CD4-positive, alpha-beta T cell treated with Interferon gamma for 1 hour (primary cell): ENCODE measurements at places on chromosomes 1 and 21.

GRCh38 chr1:176466514-176466913, 3.5 kb downstream of the PAPPA2 start:
- DNase-seq, result no peak

DNA sequence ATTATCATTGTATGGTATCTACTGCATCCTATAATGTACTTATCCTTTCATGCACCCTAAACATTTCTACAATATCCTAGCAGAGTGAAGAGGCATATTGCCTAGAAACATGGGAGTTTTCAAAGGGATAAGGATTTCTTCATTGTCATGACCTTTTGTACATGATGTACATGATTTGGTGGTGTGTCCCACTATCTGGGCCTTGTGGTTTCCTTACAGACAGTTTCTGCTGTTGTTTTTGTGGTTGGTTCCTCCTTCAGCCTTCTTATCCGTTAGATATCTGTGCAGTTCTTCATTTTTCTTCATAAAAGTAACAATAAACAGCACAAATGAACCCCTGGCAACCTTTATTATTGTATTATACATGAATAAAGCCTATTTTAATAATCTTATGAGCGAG, 70.4 kb upstream of the BACH1 start:
- no peak for DNase-seq

DNA sequence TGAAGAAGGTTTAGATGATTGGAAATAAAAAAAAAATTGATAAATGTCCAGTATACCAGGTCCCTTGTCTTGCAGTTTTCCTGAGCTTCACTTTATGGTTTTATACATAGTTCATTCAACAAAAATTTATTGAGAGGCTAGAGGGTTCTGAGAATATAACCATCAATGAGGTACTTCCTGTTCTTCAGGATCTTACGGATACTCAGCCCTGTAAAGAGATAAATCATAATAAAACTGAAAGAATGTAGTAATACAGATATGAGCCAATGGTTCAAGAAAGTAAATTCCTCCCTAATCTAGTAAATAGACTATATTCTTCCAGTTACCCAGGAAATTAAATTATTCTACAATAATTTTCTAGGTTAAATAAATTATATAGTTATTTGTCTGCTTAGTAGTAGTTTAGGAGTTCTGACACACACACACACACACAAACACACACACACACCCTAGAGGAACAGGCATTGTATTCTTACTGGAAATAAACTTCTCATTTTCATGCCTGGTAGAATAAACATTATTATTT, 70.4 kb upstream of the HMCN1 start:
- no peak for DNase-seq

DNA sequence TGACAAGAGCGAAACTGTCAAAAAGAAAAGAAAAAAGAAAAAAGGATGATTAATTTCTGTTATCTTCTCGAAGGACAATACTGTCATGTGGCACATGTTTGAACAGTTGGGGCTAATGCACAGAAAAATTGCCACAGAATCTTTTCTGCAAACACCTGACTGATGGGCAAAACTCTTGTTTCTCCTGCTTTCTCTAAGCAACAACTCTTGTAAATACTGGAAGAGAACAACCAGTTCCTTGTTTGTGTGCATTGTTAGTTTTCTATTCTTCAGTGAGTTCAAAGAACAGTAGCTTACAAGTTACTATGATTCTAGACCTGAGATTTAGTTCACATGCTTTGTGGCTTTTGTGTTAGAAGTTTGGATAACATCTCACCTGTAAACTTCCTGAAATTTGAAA, 60.7 kb downstream of the CDC14A start:
- DNase-seq, result no peak

- DNase-seq, result no peak
These were observed 30.3 kb downstream of the NIBAN1 start for GRCh38 chr1:184943998-184944397.

- DNase-seq, result no peak
These were observed 11.2 kb upstream of the TRIM33 start for GRCh38 chr1:114522264-114522575.

DNA sequence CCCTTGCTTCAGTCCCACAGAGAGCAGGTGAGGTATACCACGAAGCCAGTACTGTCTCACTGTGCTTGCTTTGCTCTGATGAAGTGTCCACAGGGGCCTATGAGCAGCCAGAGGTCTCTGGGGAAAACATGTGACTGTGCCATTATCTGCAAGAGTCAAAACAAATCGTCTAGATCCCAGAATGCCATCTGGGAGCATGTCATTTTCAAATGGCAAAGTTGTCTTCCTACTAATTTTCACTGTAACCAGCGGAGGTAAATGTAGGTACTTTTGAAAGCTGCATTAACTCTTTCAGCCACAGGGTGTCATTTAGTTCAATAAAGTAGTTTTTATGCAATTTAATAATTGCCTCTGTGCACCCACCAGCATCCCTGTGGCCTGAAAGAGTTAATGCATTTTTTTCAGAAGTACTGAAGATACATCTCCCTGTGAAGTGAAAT, 173.6 kb upstream of the SGIP1 start:
- DNase-seq, result no peak

- no peak for DNase-seq
These were observed 189.1 kb upstream of the RNPC3 start for GRCh38 chr1:103336408-103336807.

GRCh38 chr1:48109390-48110013, 112.3 kb upstream of the TRABD2B start:
- no peak for DNase-seq

DNA sequence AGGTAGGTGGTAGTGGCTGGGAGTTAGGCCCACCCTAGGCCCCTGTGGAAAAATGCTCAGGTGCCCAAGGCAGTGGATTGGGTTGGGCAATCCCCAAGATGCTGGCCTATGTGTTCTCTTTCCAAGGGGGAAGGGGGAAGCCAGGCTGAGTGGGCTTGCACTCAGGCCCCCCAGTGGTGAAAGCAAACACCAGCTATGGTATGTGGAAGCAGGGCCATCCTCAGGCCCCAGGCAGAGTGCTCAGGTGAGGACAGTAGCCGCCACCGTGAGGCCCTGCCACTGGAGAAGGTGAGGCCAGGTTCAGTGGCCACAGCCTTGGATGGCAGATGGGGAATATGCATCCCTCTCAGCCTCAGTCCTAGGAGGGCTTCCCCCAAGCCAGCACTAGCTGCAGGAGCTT, 11.8 kb downstream of the LY9 start:
- DNase-seq, result no peak

GRCh38 chr1:53317646-53318539, 10.0 kb downstream of the LRP8 start:
- no peak for DNase-seq

DNA sequence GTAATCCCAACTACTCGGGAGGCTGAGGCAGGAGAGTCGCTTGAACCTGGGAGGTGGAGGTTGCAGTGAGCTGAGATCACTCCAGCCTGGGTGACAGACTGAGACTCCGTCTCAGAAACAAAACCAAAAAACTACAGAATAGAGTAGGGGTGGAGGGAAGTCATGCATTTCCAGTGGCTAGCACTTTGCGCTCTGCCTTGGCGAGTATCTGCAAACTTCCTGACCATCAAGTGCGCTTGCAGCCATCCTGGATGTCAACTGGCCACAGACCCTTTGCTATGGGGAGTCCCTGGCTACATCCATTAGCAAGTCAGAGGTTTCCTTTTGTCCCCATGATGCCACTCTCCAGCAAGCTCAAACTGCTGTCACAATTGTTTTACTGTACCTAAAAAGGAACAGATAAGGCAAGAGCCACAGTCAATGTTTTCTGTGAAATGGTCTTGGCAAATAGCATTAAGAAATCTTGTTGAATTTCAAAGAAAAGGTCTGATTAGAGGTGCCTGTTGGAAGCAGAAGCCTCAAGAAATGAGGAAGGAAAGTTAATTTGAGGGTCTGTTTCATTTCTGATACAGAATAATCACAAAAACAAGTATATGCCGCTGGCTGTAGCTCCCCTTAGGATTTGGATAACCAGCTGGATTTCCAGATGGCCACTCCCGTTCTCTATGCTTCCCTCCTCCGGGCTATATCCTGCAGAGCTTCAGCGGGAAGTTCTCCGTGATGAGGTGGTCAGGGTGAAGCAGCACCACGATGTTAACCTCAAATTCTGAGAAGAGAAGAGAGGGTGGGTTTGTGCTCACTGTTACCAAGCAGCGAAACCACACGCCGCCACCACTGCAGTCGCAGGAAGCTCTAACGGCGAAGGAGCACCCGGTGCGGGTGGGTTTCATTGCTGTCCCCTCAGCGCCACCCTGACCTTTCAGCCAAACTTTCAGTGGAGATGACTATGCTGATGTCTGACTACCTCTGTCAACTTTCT, 42.0 kb downstream of the VPS26C start:
- peak; percentile 31 for DNase-seq

GRCh38 chr1:74681449-74681848, 7.9 kb upstream of the ERICH3 start:
- no peak for DNase-seq
